PC-9 (cell line): ENCODE measurements at places on chromosomes 2 and 18.
A peak's percentile ranks its signal among the peaks of the same experiment; 100 is the strongest.

- peaks cover 90% of the 10 kb centered on the region for H3K36me3 ChIP-seq
- 0 out of 2 replicates have a peak, but pooled peaks cover 9% of the 10 kb centered on the region for H3K4me1 ChIP-seq
- no peak for DNase-seq
- no peak overlapping the region; the same call in 1 of the 2 replicates for H3K27ac ChIP-seq
- no peaks in the 10 kb centered on the region for H3K27me3 ChIP-seq
Measured at GRCh38 chr2:181902625-181903024, 11.1 kb downstream of the ITPRID2 start.

DNA sequence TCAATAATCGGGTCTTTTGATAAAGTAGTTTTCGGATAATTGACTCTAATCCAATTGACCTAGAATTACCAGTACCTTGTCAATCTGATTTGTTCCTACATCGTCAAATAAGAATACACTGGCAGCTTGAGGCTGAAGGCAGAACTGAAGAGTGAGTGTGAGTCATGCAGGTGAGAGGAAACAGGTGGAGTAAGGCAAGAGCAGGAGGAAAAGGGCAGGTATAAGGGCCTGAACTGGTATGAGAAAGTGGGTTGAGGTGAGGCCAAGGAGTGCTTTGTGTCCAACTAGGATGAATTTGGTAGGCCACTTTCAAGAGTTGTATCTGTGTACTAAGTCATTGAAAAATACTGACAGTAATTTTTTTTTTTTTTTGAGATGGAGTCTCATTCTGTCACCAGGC, 186.0 kb downstream of the ZNF385B start:
- no peak overlapping the region for H3K27ac ChIP-seq
- H3K27me3 ChIP-seq, result no peaks in the 10 kb centered on the region
- H3K4me1 ChIP-seq, result no peaks in the 10 kb centered on the region
- H3K4me3 ChIP-seq, result no peak overlapping the region
- DNase-seq, result no peak

DNA sequence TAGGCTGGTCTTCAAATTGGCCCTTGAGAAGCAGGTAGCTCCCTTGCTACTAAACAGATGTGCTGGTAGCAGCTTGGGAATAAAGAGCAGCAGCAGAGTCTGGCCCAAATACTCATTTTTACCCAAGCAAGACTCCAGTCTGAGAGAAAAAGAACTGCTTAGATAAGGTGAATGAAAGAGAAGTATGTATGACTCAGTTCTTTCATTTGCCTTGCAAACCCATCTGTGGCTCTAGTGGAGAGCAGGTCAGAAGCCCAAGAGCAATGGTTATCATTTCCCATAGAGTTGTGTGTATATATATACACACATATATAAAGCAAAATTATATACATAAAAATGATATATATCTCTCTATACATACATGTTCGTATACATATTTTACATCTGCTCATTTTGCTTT, 80.3 kb downstream of the CAMKMT start:
- H3K27me3 ChIP-seq, result no peaks in the 10 kb centered on the region
- H3K36me3 ChIP-seq, result no peaks in the 10 kb centered on the region
- no peak overlapping the region for H3K4me3 ChIP-seq
- H3K4me1 ChIP-seq, result no peaks in the 10 kb centered on the region; the same call in 1 of the 2 replicates
- H3K27ac ChIP-seq, result no peak overlapping the region
- no peak for DNase-seq

DNA sequence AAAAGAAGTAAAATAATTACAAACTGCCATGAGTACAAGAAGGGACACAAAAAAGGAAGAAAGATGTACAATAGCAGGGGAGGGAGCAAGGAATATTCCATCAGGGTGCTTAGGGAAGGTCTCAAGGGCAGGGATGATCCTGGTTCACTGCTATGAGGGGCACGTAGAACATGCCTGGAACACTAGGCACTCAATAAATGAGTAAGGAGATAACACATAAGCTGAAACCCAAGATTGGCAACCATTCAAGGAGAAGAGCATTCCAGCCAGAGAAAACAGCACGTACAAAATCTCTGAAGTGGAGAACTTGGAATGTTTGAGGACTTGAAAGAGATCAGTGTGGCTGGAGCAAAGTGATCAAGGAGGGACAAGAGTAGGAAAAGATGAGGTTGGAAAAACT, 103.2 kb downstream of the FAM161A start:
- H3K27ac ChIP-seq, result no peak overlapping the region
- H3K36me3 ChIP-seq, result no peaks in the 10 kb centered on the region
- no peak overlapping the region for H3K4me3 ChIP-seq
- no peaks in the 10 kb centered on the region for H3K4me1 ChIP-seq

- no peak overlapping the region for H3K27ac ChIP-seq
- no peaks in the 10 kb centered on the region for H3K36me3 ChIP-seq
- H3K27me3 ChIP-seq, result no peaks in the 10 kb centered on the region
- no peak overlapping the region for H3K4me3 ChIP-seq
Measured at GRCh38 chr2:98099939-98100743, 13.2 kb downstream of the VWA3B start.

- 0 out of 2 replicates have a peak, but pooled peaks cover 11% of the 10 kb centered on the region for H3K36me3 ChIP-seq
- H3K27me3 ChIP-seq, result no peaks in the 10 kb centered on the region
- no peak for DNase-seq
- H3K4me3 ChIP-seq, result no peak overlapping the region
- peaks cover 15% of the 10 kb centered on the region for H3K4me1 ChIP-seq
- H3K27ac ChIP-seq, result no peak overlapping the region
Measured at GRCh38 chr2:221569871-221570270, 2.2 kb downstream of the EPHA4 start.

- no peaks in the 10 kb centered on the region for H3K36me3 ChIP-seq
- no peak for DNase-seq
- no peak overlapping the region for H3K4me3 ChIP-seq
Measured at GRCh38 chr2:133252780-133253355, 315.4 kb downstream of the NCKAP5 start.

- H3K4me1 ChIP-seq, result no peaks in the 10 kb centered on the region
- H3K27ac ChIP-seq, result no peak overlapping the region
- no peaks in the 10 kb centered on the region for H3K27me3 ChIP-seq
- DNase-seq, result no peak
- no peaks in the 10 kb centered on the region for H3K36me3 ChIP-seq
Measured at GRCh38 chr2:143668234-143668633, 539.0 kb downstream of the ARHGAP15 start.

DNA sequence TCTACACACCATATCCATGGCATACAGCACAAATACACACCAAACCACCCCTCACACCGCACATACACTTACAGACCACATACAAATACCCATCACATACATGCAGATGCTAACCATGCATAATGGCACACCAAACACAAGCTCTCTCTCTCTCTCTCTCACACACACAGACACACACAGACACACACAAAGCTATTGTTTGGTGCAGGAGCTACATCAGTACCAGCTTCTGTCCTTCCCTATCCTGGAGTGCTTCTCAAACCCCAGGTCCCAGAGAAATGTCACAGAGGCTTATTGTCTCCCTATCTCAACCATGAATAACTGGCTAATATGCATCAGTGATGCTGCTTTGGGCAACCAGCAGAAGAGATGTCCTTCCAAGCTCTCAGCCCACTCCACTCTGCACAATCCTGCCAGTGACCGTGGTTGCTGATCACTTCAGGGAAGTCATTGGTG, 36.5 kb upstream of the ST3GAL5 start:
- H3K4me3 ChIP-seq, result no peak overlapping the region
- H3K27me3 ChIP-seq, result no peaks in the 10 kb centered on the region
- peaks cover 80% of the 10 kb centered on the region for H3K4me1 ChIP-seq
- peak overlapping the region; percentile 59 for H3K27ac ChIP-seq

DNA sequence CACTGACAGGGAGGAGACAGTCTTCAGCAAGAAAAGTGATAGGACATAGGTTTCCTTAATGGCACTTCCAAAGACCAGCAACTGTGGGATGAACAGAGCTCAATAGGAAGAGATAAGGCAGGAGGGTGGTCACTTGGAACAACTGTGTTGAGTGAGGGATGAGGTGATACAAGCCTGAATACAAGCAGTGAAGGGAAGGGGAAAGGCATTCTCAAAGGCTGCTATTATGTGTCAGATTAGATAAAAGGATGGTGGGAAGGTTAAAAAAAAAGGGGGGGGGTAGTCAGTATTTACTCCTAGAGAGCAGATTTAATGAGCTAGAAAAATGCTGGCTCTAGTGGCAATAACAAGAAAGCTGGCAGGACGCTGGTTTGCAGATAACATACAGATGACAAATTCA, 25.7 kb downstream of the CCBE1 start:
- H3K4me1 ChIP-seq, result no peaks in the 10 kb centered on the region
- no peak overlapping the region for H3K27ac ChIP-seq
- H3K36me3 ChIP-seq, result no peaks in the 10 kb centered on the region
- H3K27me3 ChIP-seq, result no peaks in the 10 kb centered on the region
- DNase-seq, result no peak

DNA sequence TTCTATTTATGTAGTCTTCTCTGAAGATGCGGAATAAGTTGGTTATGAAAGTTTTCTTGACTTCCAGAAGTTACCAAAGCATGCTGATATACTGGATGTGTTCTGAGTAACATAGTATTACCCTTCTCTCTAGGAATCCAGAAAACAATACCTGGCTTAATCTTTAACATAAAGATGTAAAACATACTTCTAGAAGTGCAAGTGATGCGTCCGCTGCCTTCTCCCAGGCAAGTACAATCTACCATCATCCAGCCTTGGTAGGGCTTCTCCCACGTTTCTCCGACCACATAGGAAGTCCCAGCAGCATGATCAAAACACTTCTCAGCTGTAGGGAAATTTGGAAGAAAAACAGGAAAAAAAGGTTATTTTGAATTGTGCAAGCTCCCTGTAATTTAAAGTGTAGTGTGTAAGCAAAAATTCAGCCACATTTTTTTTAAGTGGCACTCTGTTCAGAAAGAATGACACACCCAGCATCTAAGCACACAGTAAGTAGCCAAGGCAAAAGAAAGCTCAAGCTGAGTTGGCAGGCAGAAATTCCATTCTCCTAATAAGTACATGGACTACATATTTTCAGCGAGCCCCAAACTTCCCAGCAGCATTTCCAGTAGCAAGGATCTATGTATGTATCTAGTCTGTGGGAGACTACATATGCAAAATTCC, 5.2 kb downstream of the FN1 start:
- H3K27ac ChIP-seq, result no peak overlapping the region
- no peak overlapping the region for H3K4me3 ChIP-seq
- no peaks in the 10 kb centered on the region for H3K36me3 ChIP-seq
- H3K27me3 ChIP-seq, result no peaks in the 10 kb centered on the region
- DNase-seq, result no peak

GRCh38 chr2:108906403-108907077, 82.5 kb downstream of the EDAR start:
- DNase-seq, result no peak
- H3K4me3 ChIP-seq, result no peak overlapping the region
- H3K27ac ChIP-seq, result no peak overlapping the region
- H3K4me1 ChIP-seq, result peaks cover 11% of the 10 kb centered on the region
- no peaks in the 10 kb centered on the region for H3K27me3 ChIP-seq

- H3K36me3 ChIP-seq, result peaks cover 55% of the 10 kb centered on the region
- no peaks in the 10 kb centered on the region for H3K27me3 ChIP-seq
- no peak overlapping the region for H3K27ac ChIP-seq
- DNase-seq, result no peak
- no peak overlapping the region for H3K4me3 ChIP-seq
Measured at GRCh38 chr2:117828870-117829269, 14.4 kb downstream of the DDX18 start.

DNA sequence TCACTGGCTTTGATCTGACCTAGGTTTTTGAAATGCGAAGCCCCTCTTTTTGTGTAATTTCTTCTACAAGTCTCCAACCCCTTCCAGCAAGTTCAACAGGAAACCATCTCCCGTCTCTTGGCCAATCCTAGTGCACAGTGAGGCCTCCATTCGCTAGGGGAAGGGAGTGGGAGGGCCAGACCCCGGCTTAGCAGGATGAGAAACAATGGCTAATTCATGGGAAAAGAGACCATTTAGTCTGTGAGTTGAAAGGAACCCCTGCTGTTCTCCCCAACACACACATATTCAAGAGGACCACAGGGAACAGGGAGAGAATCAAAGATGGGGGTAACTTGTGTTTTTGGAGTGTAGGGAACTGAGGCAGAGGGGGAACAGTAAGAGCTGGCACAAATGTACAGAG, 83.0 kb downstream of the RTN4 start:
- H3K27ac ChIP-seq, result peak overlapping the region; percentile 22; the same call in 1 of the 2 replicates
- no peaks in the 10 kb centered on the region for H3K4me1 ChIP-seq
- no peak for DNase-seq
- H3K4me3 ChIP-seq, result no peak overlapping the region

GRCh38 chr2:1283020-1283801, 130.1 kb upstream of the TPO start:
- H3K27ac ChIP-seq, result no peak overlapping the region
- H3K36me3 ChIP-seq, result no peaks in the 10 kb centered on the region
- no peak overlapping the region for H3K4me3 ChIP-seq
- H3K4me1 ChIP-seq, result no peaks in the 10 kb centered on the region

DNA sequence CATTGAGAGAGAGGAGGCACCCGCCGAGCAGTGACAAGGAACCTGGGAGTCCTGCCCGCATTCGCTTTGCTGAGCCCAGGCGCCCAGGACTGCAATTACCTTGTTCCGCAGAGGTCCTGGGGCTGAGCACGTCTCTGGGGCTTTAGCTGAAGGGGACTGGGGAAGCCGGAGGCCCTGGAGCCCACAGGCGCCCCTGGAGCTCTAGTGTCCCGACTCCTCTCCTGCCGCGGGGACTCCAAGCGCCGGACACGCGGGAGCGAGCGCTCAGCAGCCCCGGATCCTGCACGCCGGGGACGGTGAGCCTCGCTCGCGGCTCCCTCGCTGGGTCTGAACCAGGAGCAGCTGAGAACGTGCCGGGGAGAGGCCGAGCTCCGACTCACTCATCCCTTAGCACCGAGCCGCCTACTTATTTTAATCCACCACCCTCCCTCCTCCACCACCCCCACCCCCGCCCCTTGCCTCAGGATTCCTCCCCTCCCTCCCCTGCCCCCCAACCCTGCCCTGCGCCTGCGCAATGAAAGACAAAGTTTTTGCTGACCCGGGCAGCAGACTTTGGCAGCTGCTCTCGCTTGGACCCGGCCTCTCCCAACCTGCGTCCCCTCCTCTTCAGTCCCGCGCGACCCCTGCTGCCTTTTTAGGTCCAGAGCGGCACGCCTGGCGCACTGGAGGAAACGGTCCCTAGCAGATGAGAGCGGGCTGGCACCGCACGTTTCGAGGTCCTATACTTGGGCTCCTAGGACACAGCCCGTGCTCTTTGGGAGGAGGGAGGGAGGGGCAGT, at the start of gene OSR1:
Gene OSR1, minus strand, starts transcription at position 382 of the 779 bp plus-strand sequence. CDS start 4,818 bp downstream, outside the sequence.
- H3K27me3 ChIP-seq, result no peaks in the 10 kb centered on the region
- no peak within 1 kb of the TSS for H3K27ac ChIP-seq
- peak within 1 kb of the TSS; percentile 70 for H3K4me3 ChIP-seq
- DNase-seq, result peak; percentile 58
- H3K36me3 ChIP-seq, result no peaks in the 10 kb centered on the region

GRCh38 chr2:219706823-219707281, 79.4 kb downstream of the SLC4A3 start:
- no peaks in the 10 kb centered on the region for H3K27me3 ChIP-seq
- H3K4me1 ChIP-seq, result peaks cover 19% of the 10 kb centered on the region
- H3K27ac ChIP-seq, result no peak overlapping the region
- H3K36me3 ChIP-seq, result no peaks in the 10 kb centered on the region
- no peak overlapping the region for H3K4me3 ChIP-seq

- no peak overlapping the region for H3K27ac ChIP-seq
- no peaks in the 10 kb centered on the region for H3K27me3 ChIP-seq
- H3K4me1 ChIP-seq, result peaks cover 13% of the 10 kb centered on the region
- H3K4me3 ChIP-seq, result no peak overlapping the region
Measured at GRCh38 chr2:178136321-178137025, 24.2 kb downstream of the RBM45 start.

GRCh38 chr18:70394672-70395071, 105.8 kb downstream of the SOCS6 start:
- H3K27me3 ChIP-seq, result no peaks in the 10 kb centered on the region
- no peak overlapping the region for H3K27ac ChIP-seq
- no peak overlapping the region for H3K4me3 ChIP-seq
